ENCODE measurements at places on chromosomes 3 and 15.

- DNase-seq: no peak
These were observed 232.0 kb downstream of the CLSTN2 start for GRCh38 chr3:140166861-140167599.

- DNase-seq: no peak
These were observed 10.4 kb downstream of the WDR82 start for GRCh38 chr3:52268036-52268435.

GRCh38 chr3:117483839-117484238 is 774.3 kb downstream of the TUSC7 start:
- no peak for DNase-seq

GRCh38 chr15:55902981-55903380 is 90.4 kb downstream of the NEDD4 start:
- no peak for DNase-seq

DNA sequence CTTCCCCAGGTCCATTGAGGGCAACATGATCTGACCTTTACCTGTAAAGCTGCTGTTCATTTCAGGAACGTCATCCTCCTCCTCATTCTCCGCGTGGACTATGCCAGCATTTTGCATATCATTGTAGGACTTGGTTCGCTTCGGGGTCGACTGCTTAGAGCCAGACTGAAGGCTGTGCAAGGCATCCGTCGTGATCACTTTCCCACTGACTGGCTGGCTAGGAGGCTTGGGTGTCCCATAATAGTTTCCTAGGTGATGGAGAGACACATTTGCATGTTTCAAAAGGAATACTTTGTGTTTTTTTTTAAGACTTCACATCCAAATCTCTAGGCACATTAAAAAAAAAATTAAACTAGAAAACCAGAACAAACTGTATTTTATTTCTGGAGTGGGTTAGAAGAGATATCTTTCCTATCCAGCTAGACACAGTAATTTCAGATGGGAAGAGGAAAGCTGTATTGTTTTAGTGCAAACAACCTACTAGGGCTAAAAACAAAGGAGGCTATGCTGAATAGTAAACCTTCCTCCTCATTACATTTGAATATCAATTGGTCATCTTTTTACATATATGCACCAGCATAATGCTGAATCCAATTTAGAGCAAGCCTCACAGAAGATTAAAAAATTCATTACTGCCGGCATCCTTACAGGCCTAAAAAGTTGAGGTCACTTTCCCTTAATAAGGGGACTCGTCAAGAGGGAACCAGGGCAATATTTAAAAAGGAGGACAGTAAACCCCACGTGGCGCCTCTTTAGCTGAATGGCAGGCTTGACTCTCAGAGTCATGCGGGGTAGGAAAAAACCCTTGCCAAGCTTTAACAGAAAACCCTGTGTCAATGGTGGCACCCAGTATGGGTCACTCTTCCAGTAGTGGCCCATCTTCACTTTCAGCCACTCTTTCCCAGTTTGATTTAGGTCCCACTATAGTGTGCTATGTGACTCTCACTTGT is 559.9 kb downstream of the MAGI1 start:
- DNase-seq: no peak

- no peak for DNase-seq
These were observed 16.9 kb upstream of the PSMD6 start for GRCh38 chr3:64039981-64040733.

DNA sequence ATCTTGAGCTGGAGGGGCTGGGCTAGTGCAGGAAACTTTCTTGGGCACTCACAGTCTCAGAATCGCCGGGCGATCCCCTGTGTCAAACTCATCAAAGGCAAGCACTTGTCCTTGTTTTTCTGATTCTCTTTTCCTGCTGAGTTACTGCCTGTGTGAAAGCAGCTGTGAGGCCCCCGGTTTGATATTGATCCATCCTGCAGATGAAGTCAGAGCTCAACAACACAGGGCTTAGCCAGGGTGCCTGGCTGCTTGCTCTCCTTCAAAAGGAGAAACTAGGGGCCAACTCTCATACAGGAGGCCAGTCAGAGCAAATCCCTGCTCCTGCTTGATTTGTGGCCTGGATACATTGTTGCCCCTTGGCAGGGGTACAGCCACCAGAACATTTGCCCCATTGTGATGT is 22.9 kb downstream of the CLSTN2 start:
- DNase-seq: no peak

DNA sequence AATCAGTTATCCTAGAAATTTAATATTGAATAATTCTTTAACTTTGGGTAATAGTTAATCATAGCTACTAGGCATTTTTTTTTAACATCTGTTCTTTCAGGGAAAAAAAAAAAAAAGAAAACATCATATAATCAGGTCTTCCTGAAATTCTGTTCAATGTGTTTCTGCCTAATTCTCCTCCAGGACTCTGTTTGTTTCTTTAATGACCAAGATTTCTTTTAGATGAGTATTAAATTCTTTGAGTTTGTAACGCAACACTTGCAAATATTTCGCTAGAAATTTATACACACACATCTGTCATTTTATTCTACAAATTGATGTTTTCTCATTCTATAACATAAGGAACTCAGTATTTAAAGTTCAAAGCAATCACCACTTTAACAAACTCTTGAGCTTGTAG is 56.7 kb downstream of the ALCAM start:
- no peak for DNase-seq

DNA sequence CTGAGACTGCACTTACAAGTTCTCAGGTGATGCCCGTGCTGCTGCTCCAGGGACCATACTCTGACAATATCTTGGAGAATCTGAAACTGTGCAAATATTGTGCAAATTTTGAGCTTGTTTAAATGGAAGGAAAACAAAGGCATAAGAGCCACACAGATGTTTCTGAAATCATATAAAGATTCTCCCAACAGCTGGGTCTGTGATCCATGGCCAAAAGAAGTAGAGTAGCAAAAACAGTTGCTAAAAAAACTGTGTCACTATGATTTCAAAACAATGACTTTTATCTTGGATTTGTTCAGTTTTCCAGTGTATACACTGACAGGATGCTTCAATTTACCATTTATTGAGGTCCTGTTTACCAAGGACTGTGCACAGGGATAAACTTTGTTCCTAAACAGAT is 25.3 kb downstream of the NPTN start:
- no peak for DNase-seq

- no peak for DNase-seq
These were observed 10.4 kb downstream of the SPG21 start for GRCh38 chr15:64979252-64979710.

DNA sequence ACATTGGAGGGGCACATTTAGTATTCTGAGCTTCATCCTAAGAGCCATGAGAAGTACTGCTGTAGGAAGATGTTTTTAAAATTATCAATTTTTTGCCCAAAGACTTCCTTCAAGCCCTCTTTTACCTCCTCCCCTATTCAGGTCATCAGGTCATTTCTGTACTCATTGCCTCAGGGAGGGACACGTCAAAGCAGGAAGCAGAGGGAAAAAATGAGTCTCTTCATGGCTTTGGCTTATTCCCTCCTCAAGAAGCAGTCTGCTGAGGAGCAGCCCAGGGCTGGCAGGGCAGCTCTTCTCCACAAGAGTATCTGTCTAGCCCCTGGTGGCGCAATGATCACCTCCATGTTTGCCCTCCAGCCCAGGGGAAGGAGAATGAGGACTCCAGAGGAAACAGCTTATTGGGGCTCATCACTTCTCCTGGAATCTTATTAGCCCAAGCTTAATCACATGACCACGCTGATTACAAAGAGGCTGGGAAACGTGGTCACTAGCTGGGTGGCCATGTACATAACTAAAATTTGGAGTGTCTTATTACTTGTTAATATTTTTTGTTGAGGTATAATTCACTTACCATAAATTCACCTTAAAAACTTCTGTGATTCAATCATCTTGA is 44.2 kb upstream of the GATA2 start:
- no peak for DNase-seq

DNA sequence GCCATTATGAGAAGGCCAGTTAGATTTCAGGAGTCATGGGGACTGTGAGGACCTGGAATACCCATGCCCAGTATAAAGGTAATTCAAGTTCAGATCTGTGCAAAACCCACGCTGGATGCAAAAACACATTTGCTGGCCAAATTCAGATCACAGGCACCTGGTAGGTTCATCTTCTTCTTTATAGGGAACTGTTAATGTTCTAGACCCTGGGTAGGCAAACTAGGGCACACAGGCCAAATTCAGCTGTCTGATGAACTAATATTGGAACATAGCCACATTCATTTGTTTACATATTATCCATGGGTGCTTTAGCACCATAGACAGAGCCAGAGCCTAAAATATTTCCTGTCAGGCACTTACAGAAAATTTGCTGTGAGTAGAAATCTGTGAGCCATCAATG is 241.4 kb downstream of the PTPRG start:
- DNase-seq: no peak

DNA sequence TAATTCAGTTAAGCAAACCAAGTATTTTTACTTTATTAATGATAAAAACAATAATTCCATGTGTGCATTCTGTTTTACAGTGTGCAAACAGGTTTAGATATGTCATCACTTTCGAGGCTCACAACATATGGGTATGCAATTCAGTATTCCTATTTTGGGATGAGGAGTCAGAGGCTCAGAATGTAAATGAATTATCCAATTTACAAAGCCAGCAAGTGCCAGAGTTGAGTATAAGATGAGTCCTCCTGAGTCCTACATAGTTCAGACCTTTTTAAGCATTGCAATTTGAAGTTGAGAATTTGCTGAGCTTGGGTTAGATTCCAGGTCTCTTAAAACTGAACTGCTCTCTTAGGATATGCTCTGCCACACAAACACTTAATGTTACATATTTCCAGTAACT is 424.2 kb upstream of the ROBO2 start:
- no peak for DNase-seq

- DNase-seq: no peak
These were observed 70.0 kb upstream of the ABHD2 start for GRCh38 chr15:89018207-89018606.

DNA sequence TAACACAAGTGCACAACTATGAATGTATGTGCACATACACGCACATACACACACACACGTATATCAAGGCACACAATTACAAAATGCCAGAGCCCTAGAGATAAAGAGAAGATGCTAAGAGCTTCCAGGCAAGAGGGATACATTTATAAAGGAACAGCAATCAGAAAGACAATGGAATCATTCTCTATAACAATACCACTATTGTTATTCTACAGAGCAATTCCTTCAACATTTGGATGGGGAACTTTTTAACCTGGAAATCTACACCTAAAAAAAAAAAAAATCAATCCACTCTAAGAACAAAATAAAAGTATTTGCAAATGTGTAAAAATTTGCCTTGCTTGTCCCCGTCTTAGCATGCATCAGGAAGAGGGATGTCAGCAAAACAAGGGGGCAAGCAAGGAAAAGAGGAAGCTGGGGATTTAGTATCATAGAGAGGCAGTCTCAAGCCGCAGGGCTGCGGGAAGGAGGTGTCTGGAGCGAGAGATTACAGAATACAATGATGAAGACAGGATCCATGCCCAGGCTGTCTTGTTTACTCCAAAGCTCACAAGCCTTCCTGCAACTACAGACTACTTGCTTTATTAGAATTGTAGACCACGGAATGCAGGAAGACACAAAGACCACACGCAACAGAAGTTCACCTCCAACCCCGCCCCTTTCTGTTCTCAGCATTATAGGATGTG is 220.2 kb downstream of the NTRK3 start:
- DNase-seq: no peak

GRCh38 chr15:101288905-101289513 is 6.0 kb downstream of the SNRPA1 start:
- no peak for DNase-seq

GRCh38 chr3:71784201-71784913 is 591 bp downstream of the PROK2 start:
- no peak for DNase-seq

DNA sequence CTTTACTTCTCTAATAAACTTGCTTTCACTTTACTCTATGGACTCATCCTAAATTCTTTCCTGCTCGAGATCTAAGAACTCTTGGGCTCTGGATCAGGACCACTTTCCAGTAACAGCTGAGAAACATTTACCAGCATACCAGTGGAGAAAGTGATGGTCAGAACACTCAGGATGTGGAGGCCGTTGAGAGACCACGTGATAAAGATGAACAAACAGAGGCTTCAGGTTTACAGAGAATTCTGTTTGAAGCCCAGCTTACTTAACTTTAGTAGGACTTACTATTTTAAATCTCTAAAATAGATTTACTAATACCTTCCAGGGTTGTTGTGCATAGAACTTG is 57.0 kb downstream of the FRMD4B start:
- no peak for DNase-seq

- no peak for DNase-seq
These were observed 40.2 kb downstream of the ARPP21 start for GRCh38 chr3:35679409-35680080.

DNA sequence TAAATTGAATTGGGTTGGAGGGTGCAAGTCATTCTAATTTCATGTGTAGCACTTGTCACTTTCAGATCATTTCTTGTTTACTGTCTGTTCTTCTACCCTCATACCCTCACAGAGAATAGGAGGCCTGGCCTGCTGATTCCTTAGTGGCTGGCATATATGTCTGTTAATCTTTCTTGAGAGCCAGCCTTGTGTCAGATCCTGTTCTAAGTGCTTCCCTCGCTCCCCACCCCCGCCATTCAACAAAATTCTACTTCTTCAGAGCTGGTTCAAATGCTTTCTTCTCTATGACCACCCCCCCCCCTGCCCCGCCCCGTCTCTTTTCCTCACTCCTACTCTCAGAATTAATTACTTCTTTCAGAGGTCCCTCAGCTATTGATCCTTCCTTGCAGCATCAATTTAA is 1.5 kb upstream of the U2SURP start:
- no peak for DNase-seq

DNA sequence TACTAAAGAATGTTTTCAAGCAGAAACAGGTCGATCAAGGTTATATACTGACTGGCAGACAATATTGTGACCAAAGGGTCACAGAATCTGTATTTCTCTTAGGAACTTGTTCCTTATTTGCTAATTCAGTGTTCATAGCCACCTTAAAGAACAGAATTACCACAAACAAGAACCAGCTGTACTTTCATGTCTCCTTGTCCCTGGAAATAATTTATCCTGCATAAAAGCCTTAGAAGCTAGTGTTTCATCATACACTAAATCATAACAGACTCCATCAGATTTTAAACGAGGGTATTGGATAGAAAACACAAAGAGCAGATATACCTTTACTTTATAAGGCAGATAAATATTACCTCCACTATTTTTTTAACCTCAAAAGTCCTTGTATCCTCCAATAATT is 6.4 kb downstream of the DNAJC19 start:
- DNase-seq: no peak

DNA sequence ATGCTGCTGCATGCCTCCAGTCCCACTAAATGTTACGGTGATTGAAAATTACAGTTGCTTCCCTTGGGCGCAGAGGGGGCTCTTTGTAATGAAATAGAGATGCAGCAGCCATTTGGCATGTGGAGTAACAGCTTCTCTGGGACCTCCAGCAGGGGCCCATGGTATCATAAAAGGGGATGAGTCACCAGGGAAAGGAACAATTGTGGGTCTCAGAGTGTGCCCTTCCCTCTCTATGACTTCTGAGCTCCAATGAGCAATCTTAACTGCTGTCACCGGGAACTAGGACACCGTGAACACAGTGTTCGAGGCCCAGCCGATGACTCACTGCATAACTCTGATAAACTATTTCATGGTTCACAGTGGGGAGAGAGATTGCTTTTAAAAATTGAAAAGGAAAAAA is 164.8 kb upstream of the NUDT16 start:
- no peak for DNase-seq

GRCh38 chr3:58560771-58561311 is 16.4 kb downstream of the FAM107A start:
- DNase-seq: no peak
